ENCODE measurements at places on chromosomes 2 and 18.
A peak's percentile ranks its signal among the peaks of the same experiment; 100 is the strongest.

GRCh38 chr2:17626986-17627385, 86.5 kb downstream of the VSNL1 start:
- DNase-seq: no peak

DNA sequence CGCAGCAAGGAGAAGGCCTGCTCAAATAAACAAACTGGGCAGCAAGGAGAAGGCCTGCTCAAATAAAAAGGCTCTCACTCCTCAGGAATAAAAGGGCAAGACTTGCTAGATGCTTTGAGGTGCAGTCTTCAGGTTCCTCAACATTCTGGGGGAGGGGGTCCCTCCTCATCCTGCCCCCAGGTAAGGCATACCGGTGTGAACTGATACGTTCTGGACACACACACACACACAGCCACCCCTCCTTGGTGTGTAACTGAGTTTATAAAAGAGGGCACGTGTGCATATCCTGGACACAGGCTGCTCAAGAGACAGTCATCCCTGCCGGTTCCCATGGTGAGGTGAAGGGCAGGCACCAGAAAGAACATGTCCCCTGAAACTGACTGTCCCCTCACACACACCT, 4.5 kb downstream of the TEX261 start:
- DNase-seq: no peak

DNA sequence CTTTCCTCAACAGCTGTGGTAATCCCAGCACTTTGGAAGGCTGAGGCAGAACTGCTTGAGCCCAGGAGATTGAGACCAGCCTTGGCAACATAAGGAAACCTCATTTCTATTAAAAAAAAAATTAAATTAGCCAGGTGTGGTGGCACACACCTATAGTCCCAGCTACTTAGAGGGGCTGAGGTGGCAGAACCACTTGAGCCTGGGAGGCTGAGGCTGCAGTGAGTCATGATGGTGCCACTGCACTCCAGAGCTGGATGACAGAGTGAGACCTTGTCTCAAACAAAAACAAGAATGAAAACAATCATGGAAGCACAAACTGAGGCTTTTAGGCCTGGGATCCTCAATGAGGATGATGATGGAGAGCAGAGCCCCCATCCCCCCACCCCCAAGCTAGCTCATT, 19.8 kb downstream of the GAREM1 start:
- no peak for DNase-seq

DNA sequence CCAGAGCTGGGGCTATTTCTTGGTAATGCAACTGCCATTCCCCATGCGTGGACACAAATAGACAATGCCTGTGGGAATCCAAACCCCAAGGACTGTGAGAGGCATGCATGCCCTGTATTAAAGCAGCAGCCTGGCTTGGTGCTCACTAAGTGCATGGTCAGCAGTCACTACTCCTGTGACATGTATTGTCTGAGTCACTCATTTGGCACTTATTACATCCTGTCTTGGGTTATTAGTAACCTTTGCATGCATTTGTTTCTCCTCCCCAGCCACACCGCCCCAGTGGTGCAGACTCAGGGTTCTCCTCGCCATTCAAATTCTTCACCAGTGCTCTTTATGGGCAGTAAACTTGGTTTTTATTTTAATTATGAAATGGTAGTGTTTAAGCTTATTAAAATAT, 30.2 kb downstream of the PRKCE start:
- no peak for DNase-seq

DNA sequence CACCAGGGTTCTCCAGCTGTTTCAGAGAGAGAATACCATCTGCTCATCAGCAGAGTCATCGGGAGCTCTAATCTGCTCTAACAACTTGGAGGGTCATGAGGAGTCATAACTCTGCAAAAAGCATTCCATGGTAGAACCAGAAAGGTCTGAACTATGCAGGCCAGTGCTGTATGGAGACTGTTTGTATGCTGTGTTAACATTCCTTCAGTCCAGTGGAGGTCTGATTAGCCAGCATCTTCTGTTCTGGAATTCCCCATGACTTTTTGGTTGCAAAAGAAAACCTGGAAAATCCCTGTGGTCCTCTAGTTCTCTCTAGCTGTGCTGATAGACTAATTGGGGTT, 9.4 kb upstream of the ITGB6 start:
- DNase-seq: no peak

DNA sequence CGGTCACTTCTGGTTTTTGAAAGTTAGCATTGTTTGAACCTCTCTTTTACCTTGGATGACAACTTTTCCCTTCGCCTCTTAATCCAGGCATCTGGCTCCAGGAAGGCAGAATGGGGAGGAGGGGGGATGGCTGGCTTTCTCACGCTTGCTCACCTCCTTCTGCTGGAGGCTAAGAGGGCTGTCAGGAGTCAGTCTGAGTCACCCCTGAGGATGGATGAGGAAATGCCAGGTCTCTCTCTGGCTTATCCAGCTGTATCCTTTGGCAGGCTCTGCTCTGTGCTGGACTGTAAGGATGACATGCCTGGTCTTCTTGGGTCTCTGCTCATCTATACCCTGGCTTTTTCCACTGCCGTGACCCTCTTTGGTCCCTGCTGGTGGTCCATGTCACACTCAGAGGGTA, 142.9 kb upstream of the GYPC start:
- no peak for DNase-seq

DNA sequence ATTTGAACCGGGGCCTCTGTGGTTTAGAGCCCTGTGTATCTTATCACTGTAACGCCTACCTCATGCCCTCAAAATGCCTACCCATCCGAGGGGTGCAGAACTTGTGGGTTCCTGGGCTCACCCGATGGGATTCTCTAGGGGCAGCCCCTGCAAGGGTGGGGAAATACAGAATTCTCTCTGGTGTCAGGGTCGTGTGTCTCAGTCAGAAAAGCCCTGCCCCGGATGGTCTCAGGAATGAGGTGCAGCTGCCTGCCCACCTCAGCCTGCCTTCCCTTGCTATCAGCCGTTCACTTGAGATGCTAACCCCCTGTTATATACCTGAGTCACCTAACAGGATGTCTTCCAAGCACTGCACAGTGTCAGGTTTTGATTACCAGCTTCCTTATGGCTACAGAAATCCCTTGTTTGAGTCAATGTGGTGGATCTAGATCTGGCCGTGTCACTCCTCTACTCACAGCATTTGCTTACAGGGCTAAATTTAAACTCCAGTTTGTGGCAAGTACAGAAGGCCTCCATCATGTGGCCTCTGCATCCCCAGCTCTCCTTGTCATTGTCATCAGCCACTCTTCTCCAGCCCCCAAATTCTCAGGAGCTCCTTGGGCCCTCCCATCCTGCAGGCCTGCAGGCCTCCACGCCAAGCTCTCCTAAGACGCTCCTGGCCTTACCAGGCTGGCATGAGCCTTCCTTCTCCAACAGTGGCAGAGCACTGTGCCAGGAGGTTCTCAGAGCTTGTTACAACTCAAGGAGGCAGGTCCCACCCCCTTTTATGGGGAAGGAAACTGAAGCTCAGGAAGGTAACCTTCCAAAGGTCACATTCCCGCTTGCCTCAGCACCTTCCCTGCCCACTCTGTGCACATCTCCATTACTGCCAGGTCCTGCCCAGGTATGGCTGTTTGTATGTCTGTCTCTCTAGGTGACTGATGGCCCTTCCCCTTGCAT, 14.3 kb upstream of the MAP3K2 start:
- DNase-seq: peak; percentile 60

DNA sequence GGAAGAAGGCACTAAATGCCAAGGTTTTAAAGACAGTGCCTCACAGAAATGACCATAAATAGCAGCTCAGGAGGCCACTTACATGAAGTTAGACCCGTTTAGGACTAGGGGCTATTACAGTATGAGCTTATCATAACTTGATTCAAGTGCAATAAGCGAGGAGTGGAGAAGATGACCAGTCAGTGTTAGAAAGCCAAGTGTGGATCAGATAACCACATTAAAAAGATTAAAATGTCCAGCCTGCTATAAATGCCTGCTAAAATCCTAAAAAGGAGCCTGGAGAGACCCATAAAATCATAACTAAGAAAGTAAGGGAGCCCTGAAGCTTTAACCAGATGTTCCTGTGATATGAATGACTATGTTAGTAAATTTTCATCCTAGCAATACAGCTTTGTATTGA, 117.5 kb upstream of the ZNF521 start:
- DNase-seq: no peak

GRCh38 chr18:29161429-29161828, 984.5 kb upstream of the CDH2 start:
- DNase-seq: no peak

DNA sequence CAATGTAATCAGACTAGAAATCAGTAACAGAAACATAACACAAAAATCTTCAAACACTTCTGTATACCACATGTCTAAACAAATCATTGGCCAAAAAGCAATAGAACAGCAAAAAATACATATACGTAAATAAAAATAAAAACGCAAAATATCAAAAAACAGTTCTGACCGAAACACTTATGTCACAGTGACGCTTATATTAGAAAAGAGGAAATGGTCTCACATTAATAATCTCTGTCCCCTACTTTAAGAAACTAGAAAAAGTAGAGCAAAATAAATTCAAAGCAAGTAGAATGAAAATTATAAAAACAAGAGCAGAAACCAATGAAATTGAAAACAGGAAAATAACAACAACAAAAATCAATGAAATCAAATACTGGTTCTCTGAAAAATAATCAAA, 41.9 kb downstream of the TMEM131 start:
- DNase-seq: no peak

- DNase-seq: no peak
These were observed 180.9 kb upstream of the ALKAL2 start for GRCh38 chr2:468648-469336.

- no peak for DNase-seq
These were observed 116.2 kb downstream of the RND3 start for GRCh38 chr2:150371044-150371818.
